ENCODE measurements at places on chromosomes 12 and 14.
A peak's percentile ranks its signal among the peaks of the same experiment; 100 is the strongest.

- H3K4me1 ChIP-seq = no peaks in the 10 kb centered on the region
- DNase-seq = no peak
- H3K36me3 ChIP-seq = no peaks in the 10 kb centered on the region
- no peak overlapping the region for H3K27ac ChIP-seq
These were observed 116.4 kb downstream of the SLC2A13 start for GRCh38 chr12:39989501-39989900.

GRCh38 chr12:107684990-107685359 lies 624 bp upstream of the PWP1 start:
- peak overlapping the region; percentile 96 for H3K4me3 ChIP-seq
- H3K4me1 ChIP-seq = no peaks in the 10 kb centered on the region
- peak overlapping the region; percentile 87 for H3K27ac ChIP-seq
- no peak for DNase-seq
- peaks cover 12% of the 10 kb centered on the region for H3K36me3 ChIP-seq
- H3K27me3 ChIP-seq = no peaks in the 10 kb centered on the region

DNA sequence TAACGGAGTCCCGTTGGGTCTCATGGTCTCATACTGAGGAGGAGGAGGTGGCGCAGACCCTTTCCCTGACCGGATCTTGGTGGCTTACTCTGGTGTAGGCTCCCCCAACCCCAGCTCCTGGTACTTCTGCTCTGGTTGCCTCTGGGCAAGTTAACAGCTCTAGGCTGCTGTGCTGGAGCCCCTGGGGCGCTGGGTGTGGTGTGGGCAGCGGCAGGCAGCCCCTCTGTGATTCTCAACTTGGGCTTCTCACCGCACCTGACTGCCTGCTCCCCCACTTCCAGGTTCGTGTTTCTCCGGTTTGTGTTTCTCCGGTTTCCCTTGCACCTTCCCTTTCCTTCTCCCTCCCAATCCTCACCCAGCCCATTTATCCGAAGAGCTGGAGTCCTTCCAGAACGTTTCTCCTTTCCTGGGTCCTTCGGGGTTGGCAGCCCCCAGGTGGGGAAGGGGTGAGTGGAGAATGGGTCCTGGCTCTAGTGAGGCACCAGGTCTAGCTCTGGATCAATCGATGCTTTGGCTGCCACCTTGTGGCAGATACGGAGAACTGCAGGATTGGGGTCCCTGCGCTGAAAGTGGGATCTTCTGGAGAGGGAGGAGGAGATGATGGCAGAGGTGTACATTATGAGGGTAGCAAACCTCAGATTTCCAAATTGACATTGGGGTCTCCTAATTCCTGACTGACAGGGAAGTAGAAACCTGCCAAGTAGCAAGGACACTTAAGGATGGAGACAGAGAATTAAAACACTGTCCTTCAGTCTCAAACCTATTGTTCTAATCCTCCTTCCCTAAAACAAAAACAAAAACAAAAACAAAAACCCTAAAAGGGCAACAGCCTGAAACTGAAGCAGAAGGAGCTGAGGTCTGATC lies 8.3 kb downstream of the CISTR start:
- H3K36me3 ChIP-seq = no peaks in the 10 kb centered on the region
- no peak overlapping the region for H3K27ac ChIP-seq
- H3K27me3 ChIP-seq = peaks cover 30% of the 10 kb centered on the region

DNA sequence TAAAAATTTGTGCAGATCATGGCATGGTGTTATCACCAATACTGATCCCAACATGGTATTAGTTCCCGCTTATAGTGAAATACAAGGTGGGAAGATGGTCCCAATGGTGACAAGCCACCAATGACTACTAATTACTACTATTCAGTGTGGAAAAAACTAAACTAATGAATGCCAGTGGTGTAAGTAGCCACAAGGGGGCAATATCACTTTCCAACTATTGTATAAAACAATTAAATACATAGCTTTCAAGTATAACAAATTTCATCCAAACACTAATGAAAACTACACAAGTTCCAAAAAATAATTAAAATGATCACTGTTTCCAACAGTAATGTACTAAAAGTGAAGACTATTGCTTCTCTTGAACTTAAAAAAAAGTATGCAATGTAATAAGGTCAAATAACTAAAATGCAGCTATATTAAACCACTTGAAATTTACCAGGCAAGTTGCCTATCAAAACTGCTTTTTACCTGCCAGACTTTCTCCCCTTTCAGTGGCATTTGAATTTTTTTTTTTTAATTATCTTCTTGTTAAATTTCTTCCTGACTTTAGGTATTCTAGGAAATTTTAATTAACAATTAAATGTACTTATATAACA lies 58.0 kb downstream of the PAPLN start:
- H3K4me1 ChIP-seq = no peaks in the 10 kb centered on the region
- no peaks in the 10 kb centered on the region for H3K27me3 ChIP-seq
- no peak for DNase-seq
- H3K27ac ChIP-seq = no peak overlapping the region

- H3K4me1 ChIP-seq = no peaks in the 10 kb centered on the region
- DNase-seq = no peak
- H3K4me3 ChIP-seq = no peak overlapping the region
- H3K27ac ChIP-seq = no peak overlapping the region
- no peaks in the 10 kb centered on the region for H3K27me3 ChIP-seq
These were observed 20.8 kb downstream of the HSP90AA1 start for GRCh38 chr14:102066041-102066451.
